NCI-H526 (cell line): ENCODE measurements at places on chromosomes 13 and 19.

- no peak for DNase-seq
These were observed 3.2 kb downstream of the OXGR1 start for GRCh38 chr13:96991072-96991471.

- peak; percentile 50 for DNase-seq
These were observed at the start of gene ZNF587B for GRCh38 chr19:57830071-57830602. Gene ZNF587B (plus strand): TSS chr19:57830299. CDS start chr19:57830529, 230 bp downstream.

DNA sequence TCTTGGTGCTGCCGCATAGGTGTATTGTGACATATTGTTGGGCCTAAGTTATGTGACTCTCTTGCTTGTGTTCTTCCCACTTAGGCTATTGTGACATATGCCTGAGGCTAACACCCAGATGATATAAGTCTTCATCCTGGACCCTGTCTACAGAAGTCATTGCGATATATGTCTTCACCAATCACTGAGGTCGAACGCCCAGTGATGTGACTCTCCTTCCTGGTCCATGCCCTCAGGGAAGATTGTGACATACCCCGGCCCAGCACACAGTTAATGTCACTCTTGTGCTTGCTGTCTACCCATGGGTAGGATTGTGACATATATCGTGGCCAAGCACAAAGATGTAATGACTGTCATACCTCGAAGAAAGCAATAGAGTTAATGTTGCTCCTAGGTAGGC, 16.9 kb upstream of the ZNF730 start:
- DNase-seq, result no peak

GRCh38 chr13:41064493-41064892, 3.2 kb downstream of the WBP4 start:
- no peak for DNase-seq

DNA sequence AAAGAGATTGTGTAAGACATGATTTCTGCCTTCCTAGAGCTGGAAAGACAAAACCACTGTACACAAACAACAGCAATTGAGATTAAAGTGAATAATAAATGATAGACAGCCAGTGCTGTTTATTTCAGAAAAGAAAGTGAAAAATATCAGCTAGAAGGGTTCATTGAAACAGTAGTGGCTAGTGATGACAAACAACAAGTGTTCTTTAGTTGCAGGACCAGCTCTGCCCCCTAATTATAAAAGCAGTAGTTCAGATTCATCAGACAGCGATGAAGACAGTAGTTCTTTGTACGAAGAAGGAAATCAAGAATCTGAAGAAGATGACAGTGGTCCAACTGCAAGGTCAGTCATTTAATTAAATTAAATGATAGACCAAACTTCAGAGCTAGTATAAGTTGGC, 14.8 kb downstream of the GPALPP1 start:
- no peak for DNase-seq

DNA sequence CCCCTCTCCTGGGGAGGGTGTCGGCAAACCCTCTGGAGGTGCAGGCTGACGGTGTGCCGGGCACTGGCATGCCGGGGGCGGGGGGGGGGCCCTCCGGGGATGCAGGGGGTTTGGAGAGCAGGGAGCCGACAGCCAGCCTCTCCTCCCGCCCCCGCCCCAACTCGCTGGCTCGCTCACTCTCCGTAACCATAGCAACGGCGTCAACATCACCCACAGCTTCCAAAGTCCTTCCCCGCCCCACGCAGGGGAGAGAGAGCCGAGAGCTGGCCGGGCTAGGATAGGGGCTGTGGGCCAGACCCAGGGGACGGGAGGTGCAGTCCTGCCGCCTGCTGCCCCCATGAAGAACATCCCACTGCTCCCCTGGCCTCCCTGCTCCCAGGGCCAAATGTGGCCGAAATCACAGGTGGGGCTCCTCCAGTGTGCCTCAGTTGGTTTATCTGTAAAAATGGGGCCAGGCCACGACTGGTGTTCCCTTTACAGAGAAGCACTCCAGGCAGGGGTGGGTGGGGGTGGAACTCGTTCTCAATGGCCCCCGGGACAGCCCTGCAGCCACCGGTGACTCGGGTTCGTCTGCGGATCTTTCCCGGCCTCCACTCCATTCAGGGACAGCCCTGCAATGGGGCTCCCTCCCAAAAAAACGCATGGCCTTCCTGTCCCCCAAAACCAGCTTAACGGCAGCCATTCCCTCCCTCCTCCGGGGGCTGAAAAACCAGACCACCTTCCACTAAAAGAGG, 3.2 kb downstream of the KLF16 start:
- no peak for DNase-seq

DNA sequence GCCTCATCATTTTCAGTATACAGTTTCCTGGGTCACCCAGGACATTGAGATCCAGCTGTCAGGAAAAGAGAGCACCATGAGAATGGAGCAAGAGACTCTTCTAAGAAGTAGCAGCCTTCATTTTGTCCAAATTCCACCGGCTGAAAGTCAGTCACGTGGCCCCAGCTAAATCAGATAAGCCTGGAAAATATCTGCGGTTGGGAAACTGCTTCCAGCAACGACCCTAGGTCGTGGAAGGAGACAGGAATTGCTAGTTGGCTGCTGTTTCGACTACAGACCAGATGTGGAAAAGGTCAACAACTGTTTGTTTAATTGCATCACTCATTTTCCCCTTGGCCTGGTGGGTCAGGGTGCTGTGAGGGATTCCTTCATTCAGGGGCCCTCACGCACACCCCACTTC, 107.0 kb downstream of the ZNF536 start:
- no peak for DNase-seq

DNA sequence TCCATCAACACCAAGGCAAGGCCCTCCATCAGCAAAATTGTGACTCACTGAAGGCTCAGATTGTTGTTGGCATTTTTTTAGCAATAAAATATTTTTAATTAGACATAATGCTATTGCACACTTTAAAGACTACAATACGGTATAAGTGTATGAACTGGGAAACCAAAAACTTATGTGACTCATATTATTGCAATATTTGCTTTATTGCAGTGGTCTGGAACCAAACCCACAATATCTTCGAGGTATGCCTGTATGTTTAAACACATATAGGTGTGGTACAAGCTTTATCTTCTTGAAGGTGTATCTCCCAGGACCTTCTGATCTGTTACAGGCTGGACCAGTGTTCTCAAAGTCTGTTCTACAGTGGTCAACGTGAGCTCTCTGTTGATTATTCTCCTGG, 142.3 kb upstream of the FNDC3A start:
- DNase-seq, result no peak

- peak; percentile 62 for DNase-seq
These were observed 2.6 kb upstream of the SPACA6 start for GRCh38 chr19:51690454-51691073.

DNA sequence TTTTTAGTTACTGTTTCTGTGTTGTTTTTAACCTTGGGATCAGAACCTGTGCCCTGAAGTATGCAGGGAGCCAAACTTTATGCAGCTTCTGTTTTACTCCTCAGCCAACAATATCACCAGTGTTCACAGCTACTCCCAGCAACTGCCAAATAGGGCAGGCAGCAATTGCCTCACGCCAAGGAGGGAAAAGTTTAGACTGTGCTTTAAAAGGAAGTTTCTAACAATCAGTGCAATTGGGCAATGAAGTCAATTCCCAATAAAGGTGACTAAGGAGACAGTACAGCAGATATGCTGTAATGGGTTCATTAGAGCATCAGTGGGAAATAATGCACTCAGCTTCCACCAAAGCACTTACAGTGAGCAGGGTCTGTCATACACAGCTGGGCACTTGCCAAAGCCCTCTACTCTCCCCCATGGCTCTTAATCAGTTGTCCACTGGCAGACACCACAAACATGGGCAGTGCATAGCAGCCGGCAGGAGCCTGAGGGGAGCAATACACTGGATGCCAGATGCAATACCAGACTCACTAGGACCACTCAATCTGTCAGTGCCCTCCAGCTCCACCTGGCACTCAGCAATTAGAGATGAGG, 19.3 kb downstream of the ENOX1 start:
- no peak for DNase-seq

DNA sequence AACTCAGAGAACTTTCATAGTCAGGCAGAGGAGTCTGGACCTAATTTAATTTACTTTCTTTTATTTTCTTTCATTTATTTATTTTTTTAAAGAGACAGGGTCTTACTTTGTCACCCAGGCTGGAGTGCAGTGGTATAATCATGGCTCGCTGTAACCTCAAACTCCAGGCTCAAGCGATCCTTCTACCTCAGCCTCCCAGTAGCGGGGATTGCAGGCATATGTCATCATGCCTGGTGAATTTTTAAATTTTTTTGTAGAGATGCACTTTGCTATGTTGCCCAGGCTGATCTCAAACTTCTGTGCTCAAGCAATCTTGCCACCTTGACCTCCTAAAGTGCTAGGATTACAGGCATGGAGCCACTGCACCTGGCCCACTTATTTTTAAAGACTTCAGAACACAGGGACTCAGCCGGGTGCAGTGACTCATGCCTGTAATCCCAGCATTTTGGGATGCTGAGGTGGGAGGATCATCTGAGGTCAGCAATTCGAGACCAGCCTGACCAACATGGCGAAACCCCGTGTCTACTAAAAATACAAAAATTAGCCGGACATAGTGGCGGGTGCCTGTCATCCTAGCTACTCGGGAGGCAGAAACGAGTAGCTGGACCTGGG, 50.6 kb downstream of the KLF5 start:
- no peak for DNase-seq
